ENCODE measurements at places on chromosomes 3 and 15.
A peak's percentile ranks its signal among the peaks of the same experiment; 100 is the strongest.

- DNase-seq: no peak
These were observed 13.6 kb downstream of the ZBED2 start for GRCh38 chr3:111581403-111582119.

GRCh38 chr15:28900041-28900891, 14.5 kb downstream of the APBA2 start:
- no peak for DNase-seq

- DNase-seq: peak; percentile 12
These were observed 1037.2 kb downstream of the IGSF11 start for GRCh38 chr3:117997201-117998049.

- DNase-seq: peak; percentile 36
These were observed 5.7 kb upstream of the CNTN6 start for GRCh38 chr3:1087066-1087560.

DNA sequence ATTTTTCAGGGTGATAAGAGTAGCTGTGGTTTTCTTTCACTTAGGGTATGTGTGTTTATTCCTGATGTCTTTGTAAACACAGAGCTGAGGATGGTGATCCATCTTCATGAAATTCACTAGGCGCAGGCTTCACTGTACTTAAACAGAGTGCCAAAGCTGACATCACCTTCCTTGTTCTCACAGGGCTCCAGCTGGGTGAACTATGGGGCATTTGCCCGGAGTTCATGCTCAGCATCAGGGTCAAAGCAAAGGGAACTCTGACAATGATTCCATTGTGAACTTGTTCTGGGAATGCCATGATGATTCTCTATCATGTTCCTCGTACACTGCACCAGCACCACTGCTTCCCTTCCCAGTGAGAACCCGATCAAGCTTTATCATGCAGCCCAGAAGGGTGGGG, 184.8 kb upstream of the P2RY1 start:
- DNase-seq: no peak

DNA sequence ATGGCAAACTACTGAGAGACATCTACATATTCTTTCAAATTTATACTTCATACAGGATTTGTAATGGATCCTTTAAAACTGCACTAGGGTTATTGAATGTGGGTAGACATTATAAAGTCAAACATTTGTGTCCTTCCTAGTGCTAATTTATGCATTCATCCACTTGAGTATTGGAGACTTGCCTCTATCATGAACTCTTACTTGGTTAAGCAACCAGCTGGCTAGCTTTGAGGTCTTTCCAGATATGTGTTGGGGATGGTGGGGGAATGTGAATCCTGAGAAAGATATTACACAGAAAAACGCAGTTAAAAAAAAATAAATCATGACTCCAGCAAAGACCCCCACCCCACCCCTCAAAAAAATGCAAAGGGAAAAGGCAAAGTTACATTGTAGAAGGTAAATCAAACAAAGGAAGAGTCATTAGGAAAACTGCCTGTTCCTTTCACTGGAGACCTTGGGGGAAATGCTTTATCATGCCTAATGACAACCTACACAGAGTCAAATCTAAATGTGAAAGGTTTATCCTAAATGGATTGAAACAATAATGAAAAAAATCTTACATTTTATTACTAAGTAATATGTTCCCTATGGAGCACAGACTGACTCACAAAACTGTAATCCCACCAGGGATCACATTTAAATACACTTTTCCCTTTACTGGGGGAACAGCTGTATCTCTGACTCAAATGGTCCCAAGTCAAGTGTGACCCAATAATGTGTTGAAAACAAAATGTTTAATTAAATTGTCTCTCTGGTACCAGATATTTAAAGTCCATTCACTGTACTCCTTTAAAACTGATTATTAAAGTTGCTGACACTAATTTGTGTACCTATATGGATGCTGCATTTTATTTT, 522.3 kb downstream of the ROBO1 start:
- DNase-seq: no peak

All from HT-29 (cell line).